ENCODE measurements at places on chromosomes 7 and 10.

GRCh38 chr10:69061305-69062161 is 26.4 kb upstream of the SRGN start:
- DNase-seq = no peak

- DNase-seq = no peak
Observed at GRCh38 chr10:35470925-35471315, 134.2 kb upstream of the GJD4 start.

DNA sequence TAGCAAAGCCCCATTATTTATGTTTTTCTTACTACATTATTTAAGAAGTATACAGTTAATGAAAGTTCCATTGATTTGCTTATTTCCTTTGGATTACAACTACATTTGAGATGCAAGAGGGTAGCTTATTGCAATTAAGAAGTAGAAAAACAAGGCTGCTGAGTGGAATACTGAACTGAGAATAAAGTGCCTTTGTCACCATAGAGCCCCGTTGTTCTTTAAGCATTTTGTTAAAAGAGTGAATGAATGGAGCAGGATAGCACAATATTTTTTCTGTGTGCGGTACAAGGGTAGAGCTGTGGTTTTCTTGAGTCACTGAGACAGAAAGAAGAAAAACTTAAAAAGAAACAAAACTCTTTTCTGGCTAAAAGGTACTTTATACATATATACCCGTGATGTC is 45.6 kb downstream of the ZNF277 start:
- no peak for DNase-seq

DNA sequence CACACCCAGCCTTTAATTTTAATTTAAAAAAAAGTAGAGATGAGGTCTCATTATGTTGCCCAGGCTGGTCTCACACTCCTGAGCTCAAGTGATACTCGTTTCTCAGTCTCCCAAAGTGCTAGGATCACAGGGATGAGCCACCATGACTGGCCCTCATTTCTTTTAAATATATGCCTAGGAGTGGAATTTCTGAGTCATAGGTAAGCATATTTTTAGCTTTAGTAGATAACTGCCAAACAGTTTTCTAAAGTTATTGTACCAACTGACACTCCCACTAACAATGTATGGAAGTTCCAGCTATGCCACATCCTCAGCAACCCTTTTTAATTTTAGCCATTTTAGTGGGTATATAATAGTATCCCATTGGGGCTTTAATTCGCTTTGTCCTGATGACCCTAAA is 13.8 kb upstream of the PPIF start:
- DNase-seq = no peak

- peak; percentile 45 for DNase-seq
Observed at GRCh38 chr7:130894146-130894908, 160.3 kb upstream of the KLF14 start.

- peak; percentile 28 for DNase-seq
Observed at GRCh38 chr7:4681218-4681851, 760 bp upstream of the FOXK1 start.

GRCh38 chr10:78600740-78601139 is 468.0 kb upstream of the ZMIZ1 start:
- DNase-seq = no peak
